ENCODE measurements at places on chromosomes 3 and 15. TPM values are rescaled to one million over a fixed set of nuclear protein-coding genes. Genes with fewer than 3 reads are reported as not detected.

DNA sequence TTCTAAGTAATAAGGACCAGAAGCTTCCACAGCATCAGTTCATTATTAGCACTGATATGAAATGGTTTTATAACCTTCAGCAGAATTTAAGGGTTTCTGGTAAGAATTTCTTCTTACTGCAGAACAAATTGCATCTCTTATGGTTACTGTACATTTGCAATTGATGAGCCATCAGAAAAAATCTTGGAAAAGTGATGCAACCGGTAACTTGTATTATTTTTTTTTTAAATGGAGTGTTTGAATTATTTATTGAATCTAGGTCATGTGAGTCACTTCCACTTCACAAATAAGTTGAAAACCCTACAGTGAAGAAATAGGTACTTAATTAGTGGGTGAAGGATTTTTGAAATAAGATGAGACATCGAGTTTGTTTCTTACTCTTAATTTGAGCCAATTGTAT, 786.0 kb downstream of the TUSC7 start:
- DNase-seq = no peak

- peak; percentile 38 for DNase-seq
Measured at GRCh38 chr3:177144922-177145321, 52.4 kb downstream of the TBL1XR1 start.

GRCh38 chr15:85880501-85881190, 85.9 kb upstream of the KLHL25 start:
- no peak for DNase-seq

- no peak for DNase-seq
Measured at GRCh38 chr3:13053420-13053819, 19.8 kb downstream of the IQSEC1 start.

DNA sequence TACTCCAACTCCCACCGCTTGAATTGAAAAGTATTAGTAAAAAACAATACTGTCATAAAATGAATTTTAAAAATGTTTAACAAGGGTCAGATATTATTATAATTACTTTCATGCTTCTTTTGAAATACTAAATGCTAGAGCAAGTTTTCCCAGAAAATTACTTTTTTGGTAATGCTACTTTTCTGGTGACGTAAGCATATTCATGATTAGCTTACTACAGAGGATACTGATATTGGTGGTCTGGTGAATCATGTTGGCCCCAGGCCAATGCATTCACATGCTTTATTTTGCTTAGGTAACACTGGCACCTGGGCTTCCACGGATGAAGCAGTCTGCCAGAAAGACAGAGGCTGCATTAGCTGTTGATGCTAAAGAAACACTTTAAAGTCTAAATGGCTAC, 12.4 kb downstream of the SPATA16 start:
- no peak for DNase-seq

The SLC22A14 gene
- not detected for total RNA-seq

- peak; percentile 81 for DNase-seq
Measured at GRCh38 chr15:83446904-83447709, at the start of gene SH3GL3. Gene SH3GL3 (plus strand): TSS chr15:83447341. CDS start chr15:83447534, 193 bp downstream.

Measured in PC-3 (cell line).